ENCODE measurements at places on chromosomes 6 and 20. TPM values are rescaled to one million over a fixed set of nuclear protein-coding genes. Genes with fewer than 3 reads are reported as not detected.

- DNase-seq = no peak
These were observed 4.0 kb downstream of the ZBTB24 start for GRCh38 chr6:109478841-109479624.

GRCh38 chr6:33288141-33288920 lies 708 bp downstream of the WDR46 start:
- no peak for DNase-seq

DNA sequence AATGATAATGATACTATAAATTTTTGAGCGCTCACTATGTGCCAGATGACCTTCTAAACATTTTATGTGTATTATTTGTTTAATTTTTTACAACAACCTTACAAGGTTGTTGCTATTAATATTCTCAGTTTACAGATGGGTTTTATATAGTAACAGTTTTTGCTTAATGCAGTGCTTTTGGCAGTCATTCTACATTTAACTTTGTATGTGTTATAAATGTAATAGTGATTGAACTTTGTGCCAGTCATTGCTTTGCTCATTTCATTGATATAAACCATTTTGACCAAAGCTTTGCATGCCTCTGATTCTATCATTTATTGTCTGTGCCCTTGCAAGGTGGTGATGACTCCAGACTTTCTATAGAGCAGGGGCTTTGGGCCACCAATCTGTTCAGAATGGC lies 206.3 kb upstream of the LAMP5 start:
- no peak for DNase-seq

- DNase-seq = no peak
These were observed 57.8 kb upstream of the PNRC1 start for GRCh38 chr6:89022798-89023197.

- peak; percentile 33 for DNase-seq
These were observed 139.2 kb downstream of the AHI1 start for GRCh38 chr6:135358251-135358821.

GRCh38 chr6:55997223-55997874 lies 122.0 kb upstream of the BMP5 start:
- peak; percentile 8 for DNase-seq

DNA sequence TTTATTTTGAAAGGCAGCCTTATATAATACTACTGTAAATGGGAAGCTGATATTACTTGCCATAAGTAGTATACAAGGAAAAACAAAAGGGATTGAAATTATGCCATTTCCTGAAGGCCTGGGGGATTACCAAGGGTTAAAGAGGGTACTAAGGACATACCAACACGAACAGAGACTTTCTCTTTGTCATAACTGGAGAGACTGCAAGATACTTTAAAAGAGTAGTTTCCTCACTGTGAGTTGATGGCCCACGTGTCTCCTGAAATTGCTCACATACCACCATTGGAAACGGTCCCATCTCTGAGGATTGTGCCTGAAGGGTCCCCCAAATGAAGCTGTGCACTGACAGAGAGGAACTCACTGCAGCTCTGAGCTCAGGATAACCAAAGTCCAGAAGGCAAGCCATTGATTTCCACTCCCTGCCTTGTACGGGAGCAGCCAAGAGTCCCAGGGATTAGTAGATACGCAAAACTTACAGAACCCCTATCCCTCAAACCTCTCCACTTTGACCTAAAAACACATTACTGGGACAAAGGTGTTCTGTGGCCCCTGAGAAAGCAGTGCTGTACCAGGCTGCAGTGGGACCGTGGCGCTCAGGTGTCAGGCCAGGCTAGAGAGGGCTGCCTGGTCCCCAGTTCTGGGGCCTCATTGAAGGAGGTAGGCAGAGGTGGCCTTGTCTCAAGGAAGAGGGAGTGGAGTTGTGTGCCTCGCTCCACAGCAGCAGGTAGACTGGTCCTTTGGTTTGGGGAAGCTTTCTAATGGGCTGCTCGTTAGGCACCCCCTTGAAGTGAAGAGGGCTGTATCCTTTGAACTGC lies 15.2 kb downstream of the PSMG4 start:
- DNase-seq = no peak

- DNase-seq = no peak
These were observed 49.2 kb upstream of the HDAC2 start for GRCh38 chr6:114020196-114020595.

GRCh38 chr6:24899997-24900325 lies 35.8 kb downstream of the RIPOR2 start:
- DNase-seq = no peak

- DNase-seq = no peak
These were observed 143.9 kb upstream of the NOX3 start for GRCh38 chr6:155599561-155599960.

- DNase-seq = no peak
These were observed 682 bp upstream of the ZSCAN9 start for GRCh38 chr6:28224131-28225055.

- DNase-seq = no peak
These were observed 26.8 kb upstream of the HSF2 start for GRCh38 chr6:122372647-122373046.

DNA sequence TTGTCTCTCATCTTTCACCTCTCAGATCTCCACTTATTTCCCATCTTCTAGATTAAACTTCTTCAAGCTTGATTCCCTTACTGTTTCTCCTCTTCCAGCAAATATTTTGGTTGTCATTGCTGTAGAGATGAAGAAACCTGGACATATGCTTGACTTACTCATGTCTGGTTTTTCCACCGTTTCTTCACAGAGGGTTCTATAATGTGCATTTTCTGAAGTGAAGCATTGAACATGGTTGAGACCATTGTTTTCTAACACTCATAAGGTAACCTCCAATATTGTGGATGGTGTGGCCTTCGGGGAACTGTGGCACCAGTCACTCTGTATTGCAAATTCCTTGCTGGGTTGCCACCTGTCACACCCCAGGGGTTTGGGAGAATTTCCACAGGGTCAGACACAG lies 237.2 kb downstream of the PLCB1 start:
- no peak for DNase-seq

GRCh38 chr20:23008667-23009066 lies 26.4 kb upstream of the SSTR4 start:
- peak; percentile 27 for DNase-seq

DNA sequence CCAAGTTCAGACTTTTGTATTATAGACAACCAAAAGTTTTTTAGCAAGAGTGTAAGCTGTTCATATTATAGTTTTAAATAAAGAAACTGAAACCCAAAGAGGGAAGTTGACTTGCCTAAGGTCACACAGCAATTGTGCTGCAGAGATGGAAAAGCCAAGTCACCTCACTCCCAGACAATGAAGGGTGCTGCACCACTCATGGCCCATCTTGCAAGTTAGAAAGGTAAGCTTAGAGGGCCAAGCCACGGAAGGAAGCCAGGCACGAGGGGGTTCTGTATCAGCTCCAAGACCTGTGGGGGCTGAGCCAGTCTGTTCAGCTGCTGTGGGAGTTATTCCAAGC lies 860 bp downstream of the DEFB124 start:
- no peak for DNase-seq

- DNase-seq = peak; percentile 28
These were observed 93.3 kb downstream of the SNX5 start for GRCh38 chr20:17875106-17875980.

- no peak for DNase-seq
These were observed 4.9 kb downstream of the SASH1 start for GRCh38 chr6:148347441-148348054.

DNA sequence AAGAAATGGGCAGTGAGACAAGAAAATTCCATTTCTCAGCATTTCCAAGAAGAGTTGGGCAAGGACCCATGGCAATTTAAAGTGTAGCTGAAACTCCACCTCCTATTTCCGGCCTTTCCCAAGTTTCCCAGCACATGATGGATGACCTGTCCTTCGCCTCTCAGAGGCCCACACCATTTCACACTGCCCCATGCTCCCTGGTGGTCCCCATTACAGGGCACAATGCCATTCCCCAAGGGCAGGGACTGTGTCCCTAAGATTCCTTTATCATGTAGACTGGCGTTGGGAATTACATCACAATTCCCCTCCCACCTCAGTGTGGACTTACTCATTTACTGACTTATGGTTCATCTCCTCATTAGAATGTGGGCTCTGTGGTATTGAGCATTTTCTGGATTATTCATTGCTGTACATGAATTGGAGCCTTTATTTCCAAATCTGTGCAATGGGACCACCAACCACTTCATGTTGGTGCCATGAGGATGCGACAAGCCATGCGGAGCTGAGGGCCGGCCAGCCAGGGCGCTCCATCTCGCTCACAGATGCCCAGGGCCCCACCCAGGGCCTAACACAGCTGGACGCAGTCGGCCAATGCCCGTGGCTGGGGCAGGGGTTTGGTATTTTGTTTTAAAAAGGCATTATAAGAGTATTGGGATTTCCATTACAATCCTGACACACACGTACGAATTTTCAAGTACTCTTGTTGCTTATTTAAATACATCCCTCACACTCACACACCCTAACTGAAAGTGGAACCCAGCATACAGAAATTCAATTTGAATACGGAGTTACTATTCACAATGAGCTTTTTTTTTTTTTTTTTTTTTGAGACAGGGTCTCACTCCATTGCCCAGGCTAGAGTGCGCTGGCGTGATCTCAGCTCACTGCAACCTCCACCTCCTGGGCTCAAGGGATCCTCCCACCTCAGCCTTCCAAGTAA lies 5.4 kb downstream of the ACSS1 start:
- peak; percentile 36 for DNase-seq

GRCh38 chr20:25579081-25579770 lies 6.1 kb downstream of the NINL start:
- DNase-seq = peak; percentile 8

- DNase-seq = peak; percentile 44
These were observed 2.2 kb upstream of the PTPRA start for GRCh38 chr20:2871111-2871465.

- DNase-seq = no peak
These were observed 465.9 kb downstream of the KIF16B start for GRCh38 chr20:16107172-16107870.

- DNase-seq = no peak
These were observed 59.7 kb upstream of the SUPT3H start for GRCh38 chr6:45437439-45437815.

C20orf141 gene
- not detected for total RNA-seq

SLC17A1 gene
- not detected for total RNA-seq

NRM gene
- total RNA-seq = 7.8 TPM

LAMA5 gene
- total RNA-seq = 3.1 TPM

MACROD2 gene
- total RNA-seq = 0.51 TPM

GINS1 gene
- total RNA-seq = 37.1 TPM

KLHDC3 gene
- 80.9 TPM for total RNA-seq

MOCS3 gene
- 7.4 TPM for total RNA-seq

OXT gene
- not detected for total RNA-seq

SMPDL3A gene
- 6.0 TPM for total RNA-seq

HLA-DOB gene
- not detected for total RNA-seq

MEI4 gene
- total RNA-seq = 0.11 TPM

All from Daoy (cell line).